ENCODE measurements at places on chromosomes 3 and 15. TPM values are rescaled to one million over a fixed set of nuclear protein-coding genes. Genes with fewer than 3 reads are reported as not detected.

Gene SLC25A20
- total RNA-seq, result 14.5 TPM

Gene PRR20G
- not detected for total RNA-seq

Gene COL6A6
- 0.16 TPM for total RNA-seq

Gene NEK10
- total RNA-seq, result 2.3 TPM

Gene PP2D1
- not detected for total RNA-seq

Gene CNTN3
- total RNA-seq, result not detected

Gene PCLAF
- total RNA-seq, result 0.76 TPM
